Glutamatergic neuron (in vitro differentiated cells): ENCODE measurements at places on chromosomes 6 and 20.

GRCh38 chr20:39356908-39357307 is 394.8 kb downstream of the DHX35 start:
- DNase-seq: no peak

DNA sequence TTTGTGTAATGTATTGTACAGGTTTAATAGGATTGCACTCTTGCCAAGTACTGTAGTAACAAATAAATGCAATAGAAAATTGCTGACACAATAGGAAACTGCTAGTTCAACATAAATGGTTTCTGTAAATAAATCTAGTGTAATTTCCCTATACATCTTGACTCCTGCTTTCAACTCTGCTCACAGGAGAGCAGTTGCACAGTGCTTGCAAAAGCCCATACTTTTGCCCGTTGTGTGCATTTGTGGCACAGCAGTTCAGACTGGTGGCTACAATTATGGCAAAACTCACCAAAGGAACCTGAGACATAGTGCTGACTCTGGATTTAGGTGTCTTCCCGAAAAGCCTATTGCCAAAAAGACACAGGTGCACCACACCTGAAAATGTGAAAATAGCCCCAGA is 953.3 kb upstream of the SLC35B3 start:
- DNase-seq: no peak

DNA sequence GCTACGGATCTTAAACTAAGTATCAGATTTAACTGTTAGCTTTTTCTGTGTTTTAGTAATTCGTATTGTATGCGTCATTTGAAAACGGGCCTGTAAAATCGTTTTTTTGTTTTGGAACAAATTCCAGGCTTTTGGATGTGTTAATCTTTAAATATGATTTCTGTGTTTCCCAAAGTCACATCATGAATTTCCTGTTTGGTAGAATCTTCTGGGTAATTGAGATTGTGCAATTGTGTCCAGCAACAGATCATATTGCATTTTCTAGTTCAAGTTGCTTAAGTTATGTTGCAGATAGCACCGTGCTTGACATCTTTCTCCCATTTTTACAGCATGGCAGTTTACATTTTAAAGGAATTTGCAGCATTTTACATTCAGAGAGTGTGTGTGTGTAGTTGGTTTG is 1.9 kb downstream of the MAPK14 start:
- no peak for DNase-seq

GRCh38 chr6:99790679-99791078 is 184.0 kb downstream of the PRDM13 start:
- no peak for DNase-seq

GRCh38 chr6:93859971-93860370 is 440.6 kb upstream of the EPHA7 start:
- DNase-seq: no peak

DNA sequence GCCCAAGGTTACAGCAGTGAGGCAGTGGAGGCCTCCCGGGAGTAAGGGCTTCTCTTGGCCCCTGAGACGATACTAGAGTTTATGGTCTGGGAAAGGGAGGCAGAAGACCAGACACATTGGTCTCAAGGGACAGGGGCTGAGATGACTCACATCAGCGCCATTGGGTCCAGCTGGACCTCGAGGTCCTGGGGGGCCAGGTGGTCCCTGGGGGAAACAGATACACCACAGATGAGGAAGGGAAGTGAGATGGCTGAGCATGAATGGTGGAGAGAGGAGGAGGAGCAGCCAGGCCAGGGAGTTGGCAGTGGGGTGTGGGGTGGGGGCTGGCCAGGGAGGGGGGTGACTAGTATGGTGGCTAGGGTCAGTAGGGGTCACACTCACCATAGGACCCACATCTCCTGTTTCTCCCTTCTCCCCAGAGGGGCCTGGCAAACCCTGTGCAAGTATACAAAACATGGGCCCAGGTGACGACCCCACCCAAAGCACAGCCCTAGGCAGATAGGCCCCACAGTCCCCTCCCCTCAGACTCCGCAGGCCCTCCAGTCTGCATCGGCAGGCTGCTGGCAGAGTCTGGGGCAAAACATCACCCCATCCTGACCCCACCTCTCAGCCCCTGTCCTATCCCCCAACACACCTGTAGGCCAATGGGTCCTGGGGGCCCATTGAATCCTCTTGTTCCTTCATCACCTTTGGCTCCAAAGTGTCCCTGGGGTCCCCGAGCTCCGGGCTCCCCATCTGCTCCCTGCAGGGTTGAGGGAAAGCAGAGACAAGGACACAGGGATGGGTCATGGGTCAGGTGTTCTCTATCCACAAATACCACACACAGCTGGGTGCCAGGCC is 21.9 kb downstream of the COL11A2 start:
- no peak for DNase-seq

- no peak for DNase-seq
Measured at GRCh38 chr6:157382821-157383220, 1.8 kb downstream of the ZDHHC14 start.

GRCh38 chr6:157432231-157432891 is 51.4 kb downstream of the ZDHHC14 start:
- no peak for DNase-seq

- DNase-seq: no peak
Measured at GRCh38 chr6:53938810-53939209, 144.0 kb downstream of the LRRC1 start.

DNA sequence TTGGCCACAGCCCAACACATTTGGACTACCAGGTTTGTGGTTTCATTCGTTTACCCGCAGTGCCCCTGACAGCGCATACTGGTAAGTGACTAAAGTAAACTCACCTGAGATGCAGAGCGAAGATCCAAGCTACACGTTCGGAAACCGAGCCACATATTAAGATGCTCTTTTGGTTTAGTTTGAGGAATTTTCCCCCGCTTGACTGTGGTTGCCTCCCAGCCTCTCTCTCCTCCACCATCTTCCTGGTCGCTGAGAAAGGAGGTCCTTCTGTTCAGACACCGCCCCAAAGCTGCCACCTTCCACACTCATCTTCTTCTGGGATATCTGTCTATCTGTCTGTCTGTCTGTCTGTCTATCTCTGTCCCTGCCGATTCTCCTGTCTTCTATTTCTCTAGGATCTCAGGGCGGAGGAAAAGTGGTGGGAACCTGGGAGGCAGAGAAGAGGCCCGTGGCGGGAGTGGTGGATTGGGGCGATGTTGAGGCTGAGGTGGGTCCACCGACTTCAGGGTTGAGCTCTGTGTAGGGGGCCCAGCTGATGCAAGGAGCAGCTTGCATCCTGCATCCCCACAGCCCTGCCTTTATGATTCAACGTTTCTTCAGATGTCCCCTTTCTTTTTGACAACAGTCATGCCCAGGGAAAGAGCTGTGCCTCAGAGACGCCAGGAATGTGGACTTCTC is 196.9 kb upstream of the ZNF184 start:
- DNase-seq: no peak

- DNase-seq: no peak
Measured at GRCh38 chr6:105014954-105015353, 58.0 kb downstream of the LIN28B start.

DNA sequence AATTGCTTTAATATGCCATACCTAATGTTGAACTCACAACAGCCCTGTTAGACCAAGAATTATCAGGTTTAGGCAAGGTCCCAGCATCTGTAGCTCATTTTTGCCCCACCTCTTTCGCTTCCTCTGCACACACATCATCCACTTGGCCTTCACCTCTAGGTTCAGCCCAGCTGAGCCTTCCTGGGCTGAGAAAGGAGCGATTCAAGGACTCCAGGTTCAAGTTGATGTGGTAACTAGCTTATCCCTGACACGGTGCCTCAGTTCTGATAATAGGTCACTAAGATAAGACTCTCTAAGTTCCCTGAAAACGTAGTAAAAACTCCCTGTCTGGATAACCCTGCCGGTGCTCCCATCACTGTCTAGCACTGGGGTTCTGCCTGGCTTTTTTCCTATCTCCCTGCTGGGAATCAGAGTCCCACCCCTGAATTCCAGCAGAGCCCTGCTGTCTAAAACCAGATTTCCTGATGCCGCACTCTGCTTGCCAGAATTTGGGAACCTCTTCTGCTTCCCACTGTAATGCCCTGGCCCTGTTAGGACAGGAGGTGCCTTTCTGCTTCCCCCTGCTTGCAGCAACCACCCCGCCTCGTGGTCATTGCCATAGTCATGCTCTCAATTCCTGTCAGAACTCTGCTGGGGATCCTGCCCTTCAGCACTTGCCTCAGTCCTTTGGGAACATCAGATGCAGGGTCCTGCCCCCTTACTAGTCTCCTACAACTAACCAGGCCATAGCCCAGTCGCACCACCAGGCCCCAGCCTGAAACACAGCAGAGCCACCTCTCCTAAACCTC is 47.6 kb downstream of the ALDH8A1 start:
- no peak for DNase-seq

- peak; percentile 67 for DNase-seq
Measured at GRCh38 chr6:487956-488355, 96.4 kb downstream of the IRF4 start.

GRCh38 chr6:163180874-163181541 is 233.5 kb upstream of the QKI start:
- peak; percentile 74 for DNase-seq

GRCh38 chr6:157679605-157680580 is 143.2 kb upstream of the SNX9 start:
- DNase-seq: no peak

DNA sequence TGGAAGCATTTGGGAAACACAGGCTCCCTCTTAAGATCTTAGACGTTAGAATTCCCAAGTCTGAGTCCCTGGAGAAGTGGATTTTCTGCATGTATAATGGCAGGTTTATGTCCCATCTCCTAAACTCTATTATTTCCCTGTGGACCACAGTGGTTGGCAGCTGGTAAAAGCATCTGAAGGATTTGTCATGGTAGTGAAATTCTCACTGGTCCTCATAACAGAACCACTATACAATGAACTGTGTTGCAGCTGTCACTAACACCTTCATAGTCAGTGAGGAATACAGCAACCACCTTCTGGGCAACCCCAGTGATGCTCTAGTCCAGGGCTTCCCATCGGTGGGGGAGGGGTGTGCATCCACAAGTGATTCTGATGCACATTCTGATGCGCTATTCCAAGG is 396.9 kb downstream of the ZFAND3 start:
- no peak for DNase-seq

DNA sequence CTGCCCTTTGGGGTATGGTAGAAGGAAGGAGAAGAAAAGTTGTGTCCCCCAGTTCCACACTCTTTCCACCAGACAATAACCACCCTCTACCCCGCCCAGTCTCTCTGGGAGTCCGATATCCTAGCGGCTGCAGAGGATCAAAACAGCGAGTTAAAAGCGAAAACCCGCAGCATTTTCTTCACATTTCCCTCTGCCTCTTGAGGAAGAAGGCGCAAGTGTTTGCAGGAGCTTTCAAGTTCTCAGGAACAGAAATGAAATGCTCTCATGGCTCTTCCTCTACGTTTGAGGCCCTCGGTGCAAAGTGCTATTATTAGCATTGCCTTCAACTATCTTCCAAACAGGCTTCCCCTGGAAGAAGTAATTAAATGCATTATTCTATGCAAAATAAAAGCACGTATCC is 52.2 kb upstream of the CCDC167 start:
- no peak for DNase-seq

DNA sequence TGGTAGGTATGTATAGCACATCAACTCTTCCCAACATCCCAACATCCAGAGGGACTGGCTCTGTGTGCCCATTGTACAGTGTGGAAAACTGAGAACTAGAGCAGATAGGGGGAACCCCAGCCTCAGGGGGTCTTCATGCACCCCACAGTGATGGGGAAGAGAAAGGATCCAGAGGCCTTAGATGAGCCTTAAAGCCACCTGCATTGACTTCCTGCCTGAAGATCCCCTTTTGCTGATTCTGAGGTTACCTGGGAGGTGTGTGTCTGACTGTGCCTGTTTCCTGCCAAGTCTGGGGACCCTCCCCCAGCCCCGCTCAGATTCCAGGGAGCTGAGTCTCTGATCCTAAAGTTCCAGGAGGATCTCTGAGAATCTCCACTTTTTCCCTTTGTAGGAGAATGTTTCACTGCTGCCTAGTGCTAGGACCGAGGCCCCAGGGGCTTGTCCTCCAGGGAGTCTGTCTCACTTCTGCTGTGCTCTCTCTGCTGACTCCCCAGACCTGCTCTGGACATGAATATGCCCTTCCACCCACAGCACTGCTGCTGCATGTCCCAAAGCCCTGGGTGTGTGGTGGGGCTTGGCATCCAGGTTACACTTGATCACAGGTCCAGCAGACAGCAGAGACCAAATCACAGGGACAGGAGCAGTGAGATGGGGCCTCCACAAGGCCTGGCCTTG is 12.8 kb upstream of the PGC start:
- no peak for DNase-seq

- no peak for DNase-seq
Measured at GRCh38 chr20:48364688-48365421, 462.9 kb downstream of the PREX1 start.

DNA sequence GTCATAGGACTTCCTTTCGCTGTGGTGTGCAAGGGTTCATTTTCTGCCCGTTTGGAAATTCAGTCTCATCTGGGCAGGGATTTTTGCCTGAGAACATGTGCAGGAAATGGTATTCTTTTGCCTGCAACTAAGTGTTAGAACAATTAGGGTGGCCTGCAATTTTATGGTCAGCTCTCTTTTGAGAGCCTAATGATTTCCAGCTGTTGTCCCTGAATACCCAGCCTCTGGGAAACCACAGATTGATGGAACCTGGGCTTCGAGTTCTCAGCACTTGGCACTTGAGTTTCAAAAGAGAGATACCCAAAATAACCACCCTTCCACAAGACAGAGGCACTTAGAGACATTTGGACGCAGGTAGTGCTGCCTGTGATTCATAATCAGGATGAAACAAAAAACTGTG is 217.2 kb upstream of the FOXA2 start:
- no peak for DNase-seq

GRCh38 chr6:38503032-38503773 is 136.5 kb downstream of the BTBD9 start:
- DNase-seq: no peak

DNA sequence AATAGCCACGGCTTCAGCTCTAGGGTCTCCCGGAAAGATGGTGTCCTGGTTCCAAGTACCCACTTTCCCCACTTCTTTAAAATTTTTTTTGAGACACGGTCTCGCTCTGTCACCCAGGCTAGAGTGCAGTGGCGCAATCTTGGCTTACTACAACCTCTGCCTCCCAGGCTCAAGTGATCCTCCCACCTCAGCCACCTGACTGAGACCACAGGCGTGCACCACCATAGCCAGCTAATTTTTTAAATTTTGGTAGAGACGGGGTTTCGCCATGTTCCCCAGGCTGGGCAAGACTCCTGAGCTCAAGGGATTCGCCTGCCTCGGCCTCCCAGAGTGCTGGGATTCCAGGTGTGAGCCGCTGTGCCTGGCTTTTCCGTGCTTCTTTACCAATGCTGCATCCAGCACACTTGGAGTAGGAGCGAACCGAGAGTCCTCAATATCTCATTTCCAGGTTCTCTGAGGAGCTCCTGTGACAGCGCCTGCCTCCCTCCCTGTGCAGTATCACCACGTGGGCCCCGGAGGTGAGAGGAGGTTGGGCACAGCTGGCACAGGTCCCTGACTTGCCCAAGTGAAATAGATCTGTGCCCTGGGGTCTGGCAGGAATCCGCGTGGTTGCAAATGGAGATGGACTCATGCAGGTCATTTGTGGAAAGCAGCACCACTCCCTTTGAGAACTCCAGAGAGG is 37.3 kb downstream of the EZR start:
- no peak for DNase-seq
